Gastrocnemius medialis (tissue), 4 donors: ENCODE measurements at places on chromosomes 6 and 20.

DNA sequence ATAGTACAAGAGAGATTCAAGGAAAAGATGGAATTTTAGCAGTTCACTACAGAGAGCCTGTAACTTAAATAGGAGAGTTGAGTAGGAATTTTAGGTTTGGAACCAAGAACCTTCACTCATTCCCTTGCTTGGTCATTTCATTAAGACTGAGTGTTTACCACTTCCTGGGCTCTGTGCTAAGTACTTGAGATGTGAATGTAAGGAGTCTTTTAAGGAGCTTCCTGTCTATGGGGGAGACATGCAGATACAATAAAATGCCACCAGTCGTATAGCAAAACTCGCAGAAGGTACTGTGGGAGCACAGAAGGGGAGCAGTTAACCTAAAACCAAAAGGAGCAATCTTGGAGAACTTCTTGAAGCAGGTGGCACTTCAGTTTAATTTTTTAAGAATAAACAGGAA, 204.2 kb downstream of the SLC24A3 start:
- no peak for DNase-seq
- H3K27ac ChIP-seq, result no peak overlapping the region
- no peak overlapping the region for H3K4me3 ChIP-seq
- no peaks in the 10 kb centered on the region for H3K27me3 ChIP-seq

DNA sequence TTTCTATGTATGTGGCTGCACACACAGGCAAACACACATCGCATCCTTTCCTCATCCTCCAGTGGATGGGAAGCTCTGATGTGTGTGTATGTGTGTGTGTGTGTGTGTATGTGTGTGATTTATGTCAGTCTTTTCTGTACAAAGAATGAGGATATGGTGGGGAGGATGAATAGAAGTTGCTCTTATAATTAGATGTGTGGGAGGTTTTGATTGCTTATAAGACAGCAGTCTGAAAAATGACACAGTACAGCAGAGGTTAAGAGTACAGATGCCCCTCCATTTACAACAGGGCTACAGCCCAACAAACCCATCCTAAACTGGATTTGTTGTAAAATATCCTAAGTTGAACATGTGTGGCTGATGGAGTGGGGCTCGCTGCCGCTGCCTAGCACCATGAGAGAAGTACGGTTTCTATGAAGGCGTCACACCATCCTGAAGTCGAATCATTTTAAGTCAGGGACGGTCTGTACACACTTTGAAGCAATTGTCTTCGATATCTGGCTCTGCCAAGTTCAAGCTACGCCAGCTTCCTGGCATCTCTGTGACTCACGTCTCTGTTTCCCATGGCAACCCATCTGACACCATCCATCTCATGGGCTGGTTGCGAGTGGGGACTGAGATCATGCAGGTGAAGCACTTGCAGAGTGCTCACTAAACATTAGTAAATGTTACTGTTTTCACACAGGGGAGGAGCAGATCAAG, 252.6 kb downstream of the MYLK4 start:
- no peak for DNase-seq
- no peaks in the 10 kb centered on the region for H3K4me1 ChIP-seq
- H3K4me3 ChIP-seq, result no peak overlapping the region
- H3K27me3 ChIP-seq, result peaks cover 2% of the 10 kb centered on the region
- no peaks in the 10 kb centered on the region for H3K36me3 ChIP-seq

GRCh38 chr6:114514170-114514569, 171.3 kb upstream of the HS3ST5 start:
- H3K27me3 ChIP-seq, result no peaks in the 10 kb centered on the region
- H3K36me3 ChIP-seq, result no peaks in the 10 kb centered on the region
- H3K27ac ChIP-seq, result no peak overlapping the region
- no peak for DNase-seq
- no peak overlapping the region for H3K4me3 ChIP-seq

- no peak overlapping the region for H3K4me3 ChIP-seq
- no peaks in the 10 kb centered on the region for H3K36me3 ChIP-seq
- H3K27ac ChIP-seq, result no peak overlapping the region
- DNase-seq, result no peak
- H3K27me3 ChIP-seq, result no peaks in the 10 kb centered on the region
These were observed 296.3 kb upstream of the JAG1 start for GRCh38 chr20:10970109-10970508.

DNA sequence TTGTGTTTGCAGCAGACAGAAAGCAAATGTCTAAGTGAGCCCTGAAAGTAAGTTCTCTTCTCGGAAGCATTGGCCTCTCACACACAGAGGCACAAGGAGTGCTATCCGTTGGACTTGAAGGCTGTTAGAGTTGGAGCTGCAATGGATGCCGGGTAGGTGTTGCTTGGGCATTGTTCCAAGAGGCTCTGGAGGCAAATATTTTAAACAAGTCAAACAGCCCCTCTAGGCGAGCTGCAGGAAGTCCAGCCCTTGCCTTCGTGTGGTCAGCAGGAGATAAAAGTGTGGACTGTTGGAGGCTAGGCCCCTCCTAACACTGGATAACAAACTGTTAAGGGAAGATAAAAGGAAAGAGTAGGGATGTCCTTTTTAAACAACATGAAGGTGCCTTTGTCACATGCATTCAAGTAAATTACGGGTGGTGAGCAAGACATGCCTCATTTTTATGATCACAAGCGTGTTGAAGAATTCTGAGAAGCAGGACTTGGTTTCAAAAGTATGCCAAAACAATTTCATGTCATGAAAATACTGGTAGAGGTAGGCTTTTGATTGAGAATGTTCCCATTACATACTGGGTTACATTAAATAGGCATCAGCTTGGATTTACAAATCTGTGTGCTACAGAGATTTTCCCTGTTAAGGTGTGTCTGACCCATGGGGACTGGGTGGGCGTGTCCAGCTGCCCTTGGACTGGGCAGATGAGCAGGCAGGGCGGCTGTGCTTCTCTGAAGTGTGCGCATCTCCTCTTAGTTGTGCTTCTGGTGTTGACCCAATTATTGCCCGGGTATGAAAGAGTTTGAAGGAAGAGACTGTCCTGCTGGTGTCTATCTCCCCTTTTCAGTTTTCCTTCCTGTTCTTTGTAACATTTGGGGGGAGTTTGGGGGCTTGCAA, 57.5 kb downstream of the RREB1 start:
- DNase-seq, result no peak
- H3K27me3 ChIP-seq, result no peaks in the 10 kb centered on the region
- no peak overlapping the region for H3K4me3 ChIP-seq

DNA sequence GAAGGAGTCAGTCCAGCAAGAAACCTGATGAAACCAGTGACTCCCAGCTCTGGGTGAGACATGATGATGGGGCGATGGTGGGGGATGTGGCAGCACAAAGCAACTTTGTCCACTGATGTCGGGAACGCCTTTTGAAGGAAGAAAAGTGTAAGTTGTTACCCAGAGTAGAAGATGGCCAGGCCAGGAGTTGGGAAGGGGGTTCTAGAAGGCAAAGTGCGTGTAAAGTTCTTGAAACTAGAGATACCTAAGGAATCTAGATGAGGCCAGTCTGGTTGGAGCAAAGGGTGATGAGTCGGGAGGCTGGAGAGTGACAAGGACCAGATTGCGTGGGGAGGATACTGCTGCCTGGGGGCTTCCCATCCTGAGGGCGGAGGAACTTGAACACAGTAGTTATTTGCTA, 117.0 kb downstream of the PHACTR3 start:
- DNase-seq, result no peak
- H3K27me3 ChIP-seq, result peaks cover 3% of the 10 kb centered on the region
- no peak overlapping the region for H3K4me3 ChIP-seq
- H3K27ac ChIP-seq, result no peak overlapping the region
- H3K4me1 ChIP-seq, result no peaks in the 10 kb centered on the region
- H3K36me3 ChIP-seq, result no peaks in the 10 kb centered on the region

DNA sequence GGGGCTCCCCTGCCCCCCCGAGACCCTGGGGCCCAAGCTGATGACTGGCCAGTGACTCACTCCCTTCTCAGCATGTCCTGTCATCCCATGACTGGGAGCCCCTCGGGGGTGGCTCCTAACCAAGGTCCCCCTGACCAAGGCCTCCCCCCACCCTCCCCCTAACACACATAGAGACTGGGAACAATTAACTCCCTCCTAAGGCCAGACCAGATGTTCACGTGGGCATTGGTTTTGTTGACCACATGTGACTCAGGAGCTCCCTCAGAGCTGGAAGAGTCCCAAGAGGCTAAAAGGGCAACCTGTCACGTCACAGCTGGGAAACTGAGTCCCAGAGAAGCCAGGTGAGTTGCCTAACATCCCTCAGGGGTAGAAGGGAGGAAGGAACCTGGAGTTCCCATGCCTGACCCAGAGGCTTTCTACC, 10.6 kb upstream of the CCN5 start:
- H3K4me3 ChIP-seq, result no peak overlapping the region
- peaks cover 40% of the 10 kb centered on the region for H3K4me1 ChIP-seq
- H3K27me3 ChIP-seq, result no peaks in the 10 kb centered on the region
- no peak for DNase-seq

DNA sequence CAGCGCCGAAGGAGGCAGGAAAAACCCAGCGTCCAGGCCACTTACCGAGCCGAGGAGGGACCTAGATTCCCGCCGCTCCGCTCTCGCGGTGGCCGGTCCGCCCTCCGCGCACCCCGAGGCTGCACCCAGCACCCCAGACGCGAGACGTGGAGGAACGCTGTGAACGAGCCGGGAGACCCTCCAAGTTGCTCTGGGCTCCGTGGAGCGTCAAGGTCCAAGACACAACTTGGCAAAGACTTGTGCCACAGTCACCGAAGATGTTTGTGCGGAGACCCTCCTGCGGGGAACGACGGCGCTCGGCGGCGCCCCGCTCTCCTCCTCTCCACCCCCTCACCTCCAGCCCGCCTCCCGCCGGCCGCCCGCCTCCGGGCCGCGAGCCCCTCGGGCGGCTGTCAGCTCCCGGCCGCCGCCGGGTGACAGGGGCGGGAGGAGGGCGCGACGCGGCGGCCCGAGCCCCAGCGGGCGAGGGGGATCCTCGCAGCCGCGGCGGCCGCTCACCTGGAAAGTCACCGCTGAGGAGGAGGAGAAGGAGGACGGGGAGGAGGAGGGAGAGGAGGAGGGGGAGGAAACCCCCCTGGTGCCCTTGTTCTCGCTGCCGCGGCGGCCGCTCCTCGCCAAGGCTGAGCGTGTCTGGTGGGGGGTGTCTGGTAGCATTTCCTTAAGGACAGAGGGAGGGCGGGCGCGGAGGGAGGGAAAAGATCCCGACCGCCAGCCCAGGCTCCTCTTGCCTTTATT, 637 bp upstream of the HIVEP2 start:
- peak; percentile 50 for DNase-seq
- no peaks in the 10 kb centered on the region for H3K36me3 ChIP-seq
- no peaks in the 10 kb centered on the region for H3K27me3 ChIP-seq

- H3K27ac ChIP-seq, result no peak overlapping the region
- no peaks in the 10 kb centered on the region for H3K27me3 ChIP-seq
- no peaks in the 10 kb centered on the region for H3K4me1 ChIP-seq
- no peaks in the 10 kb centered on the region for H3K36me3 ChIP-seq
These were observed 188.5 kb upstream of the PMEPA1 start for GRCh38 chr20:57898332-57898731.

DNA sequence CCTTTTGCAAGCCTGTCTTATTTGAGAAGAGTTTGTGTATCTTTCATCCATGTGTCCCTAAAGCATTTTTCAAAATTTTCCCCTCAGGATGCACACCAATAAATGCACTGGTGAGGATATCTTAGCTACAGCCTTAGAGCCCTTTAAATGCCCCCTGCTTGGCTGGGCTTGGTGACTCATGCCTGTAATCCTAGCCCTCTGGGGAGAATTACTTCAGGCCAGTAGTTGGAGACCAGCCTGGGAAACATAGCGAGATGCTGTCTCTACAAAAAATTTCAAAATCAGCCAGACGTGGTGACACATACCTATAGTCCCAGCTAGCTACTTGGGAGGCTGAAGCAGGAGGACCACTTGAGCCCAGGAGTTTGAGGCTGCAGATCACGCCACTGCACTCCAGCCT, 33.8 kb upstream of the PLCB4 start:
- H3K4me1 ChIP-seq, result no peaks in the 10 kb centered on the region
- no peaks in the 10 kb centered on the region for H3K36me3 ChIP-seq
- H3K4me3 ChIP-seq, result no peak overlapping the region
- no peak overlapping the region for H3K27ac ChIP-seq

DNA sequence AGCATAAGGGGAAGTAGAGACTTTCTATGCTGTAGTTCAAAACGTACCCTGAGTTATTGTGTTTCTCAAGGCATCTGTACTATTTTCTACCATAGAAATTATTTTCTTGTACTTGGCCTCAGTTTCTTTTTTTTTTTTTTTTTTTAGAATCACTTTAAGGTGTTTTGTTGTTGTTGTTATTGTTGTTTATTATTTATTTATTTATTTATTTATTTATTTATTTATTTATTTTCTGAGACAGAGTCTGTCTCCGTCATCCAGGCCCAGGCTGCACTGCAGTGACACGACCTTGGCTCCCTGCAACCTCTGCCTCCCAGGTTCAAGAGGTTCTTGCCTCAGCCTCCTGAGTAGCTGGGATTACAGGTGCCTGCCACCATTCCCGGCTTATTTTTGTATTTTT, 179.1 kb downstream of the GRIK2 start:
- H3K27ac ChIP-seq, result no peak overlapping the region
- H3K27me3 ChIP-seq, result no peaks in the 10 kb centered on the region
- no peak for DNase-seq
- no peaks in the 10 kb centered on the region for H3K4me1 ChIP-seq
- no peaks in the 10 kb centered on the region for H3K36me3 ChIP-seq
- no peak overlapping the region for H3K4me3 ChIP-seq

- no peak for DNase-seq
- no peak overlapping the region for H3K4me3 ChIP-seq
- H3K27ac ChIP-seq, result peak overlapping the region; percentile 48
- peaks cover 11% of the 10 kb centered on the region for H3K4me1 ChIP-seq
These were observed 21.2 kb downstream of the TGM2 start for GRCh38 chr20:38143646-38144554.

GRCh38 chr6:100112855-100113508, 119.0 kb upstream of the MCHR2 start:
- H3K27me3 ChIP-seq, result no peaks in the 10 kb centered on the region
- H3K36me3 ChIP-seq, result no peaks in the 10 kb centered on the region
- no peaks in the 10 kb centered on the region for H3K4me1 ChIP-seq
- no peak overlapping the region for H3K27ac ChIP-seq
- no peak overlapping the region for H3K4me3 ChIP-seq

GRCh38 chr6:83824831-83825230, 28.3 kb upstream of the RIPPLY2 start:
- H3K36me3 ChIP-seq, result no peaks in the 10 kb centered on the region
- H3K4me1 ChIP-seq, result no peaks in the 10 kb centered on the region
- H3K4me3 ChIP-seq, result no peak overlapping the region
- no peaks in the 10 kb centered on the region for H3K27me3 ChIP-seq
